ENCODE measurements at places on chromosomes 7 and 10. TPM values are rescaled to one million over a fixed set of nuclear protein-coding genes. Genes with fewer than 3 reads are reported as not detected.

- no peak overlapping the region for H3K27ac ChIP-seq
- peaks cover 32% of the 10 kb centered on the region for H3K27me3 ChIP-seq
- DNase-seq: peak; percentile 1
- H3K36me3 ChIP-seq: no peaks in the 10 kb centered on the region
- H3K4me3 ChIP-seq: no peak overlapping the region
- peaks cover 11% of the 10 kb centered on the region for H3K4me1 ChIP-seq
These were observed 119.4 kb downstream of the VIPR2 start for GRCh38 chr7:159025161-159025779.

DNA sequence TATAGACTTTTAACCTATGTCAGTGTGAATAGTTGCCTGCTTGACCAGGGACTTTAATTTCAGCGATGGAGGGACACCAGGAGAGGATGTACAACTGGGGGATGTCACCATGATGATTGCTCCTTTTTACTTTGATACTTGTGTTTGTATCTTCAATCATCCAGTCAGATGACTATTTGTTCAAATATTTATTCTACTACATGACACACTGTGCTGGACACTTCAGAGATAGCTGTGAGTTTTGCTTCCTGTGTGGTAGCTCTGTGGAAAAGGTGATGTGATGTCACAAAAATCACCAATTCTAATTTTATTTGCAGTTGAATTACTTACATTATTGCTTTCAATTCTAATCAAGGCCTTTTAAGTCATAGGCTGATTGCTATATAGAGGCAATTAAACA, 62.7 kb upstream of the CREB5 start:
- no peaks in the 10 kb centered on the region for H3K4me1 ChIP-seq
- no peak overlapping the region for H3K4me3 ChIP-seq
- no peak for DNase-seq
- H3K27ac ChIP-seq: no peak overlapping the region
- H3K36me3 ChIP-seq: no peaks in the 10 kb centered on the region

DNA sequence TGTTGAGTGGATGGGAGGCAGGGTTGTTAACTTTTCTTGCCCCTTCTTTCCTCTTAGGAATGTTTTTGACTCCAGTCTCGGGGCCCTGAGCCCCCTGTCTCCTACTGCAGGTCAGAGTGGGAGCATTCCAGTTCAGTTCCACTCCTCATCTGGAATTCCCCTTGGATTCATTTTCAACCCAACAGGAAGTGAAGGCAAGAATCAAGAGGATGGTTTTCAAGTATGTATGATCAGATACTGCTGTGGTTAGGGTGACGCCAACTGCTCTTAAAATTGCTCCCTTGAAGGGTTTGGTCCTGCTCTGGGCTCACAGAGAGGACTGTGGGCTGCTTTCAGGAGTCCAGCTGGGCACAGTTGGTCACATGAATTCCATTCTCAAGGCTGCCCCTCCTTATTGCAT, 22.0 kb downstream of the VWA2 start:
- no peaks in the 10 kb centered on the region for H3K4me1 ChIP-seq
- no peaks in the 10 kb centered on the region for H3K27me3 ChIP-seq
- H3K4me3 ChIP-seq: no peak overlapping the region
- no peak for DNase-seq

PRR15 gene
- not detected for total RNA-seq

SSBP1 gene
- total RNA-seq: 207 TPM

DNA sequence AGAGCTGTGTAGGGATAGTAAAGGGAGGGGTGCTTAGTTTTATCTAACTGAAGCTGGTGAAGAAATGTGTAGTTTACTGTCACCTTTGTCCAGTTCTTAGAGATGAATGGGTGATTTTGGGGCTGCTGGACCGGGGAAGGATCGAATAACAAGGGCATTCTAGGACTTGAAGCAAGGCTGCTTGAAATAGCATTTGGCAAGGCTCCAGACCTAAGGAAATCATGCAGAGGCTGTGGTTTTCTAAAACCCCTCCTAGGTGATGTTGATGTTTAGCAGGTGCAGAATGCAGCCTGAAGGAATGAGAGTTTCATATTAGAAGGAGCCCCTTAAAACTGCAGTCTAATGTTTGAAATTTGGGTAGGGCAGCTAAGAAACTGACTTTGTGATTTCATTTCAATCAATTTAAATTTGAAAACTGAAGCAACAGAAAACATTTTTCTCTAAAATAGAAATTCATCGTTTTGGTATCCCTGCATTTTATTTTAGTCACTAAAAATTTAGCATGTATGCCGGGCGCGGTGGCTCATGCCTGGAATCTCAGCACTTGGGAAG, 68.5 kb downstream of the TET1 start:
- H3K4me1 ChIP-seq: peaks cover 24% of the 10 kb centered on the region
- no peaks in the 10 kb centered on the region for H3K27me3 ChIP-seq
- H3K27ac ChIP-seq: no peak overlapping the region
- no peaks in the 10 kb centered on the region for H3K36me3 ChIP-seq

MBL2 gene
- total RNA-seq: not detected

DNA sequence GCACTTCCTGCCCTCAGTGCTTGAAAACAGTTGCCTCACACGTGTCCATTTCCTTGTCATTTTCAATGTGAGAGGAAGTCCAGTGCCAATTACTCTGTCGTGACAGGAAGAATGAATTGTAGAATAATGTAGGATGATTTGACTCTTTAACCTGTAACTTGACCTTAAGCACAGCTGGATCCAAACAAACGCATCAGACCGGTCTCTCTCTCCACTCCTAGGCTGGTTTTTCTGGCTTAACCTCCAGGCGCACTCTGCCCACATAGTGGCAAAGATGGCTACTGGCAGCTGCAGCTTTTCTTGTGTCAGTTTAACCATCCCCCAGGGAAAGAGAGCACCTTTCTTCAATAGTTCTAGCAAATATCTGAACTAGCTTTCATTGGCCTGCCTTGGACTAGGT, 29.4 kb upstream of the PNLIPRP3 start:
- H3K36me3 ChIP-seq: no peaks in the 10 kb centered on the region
- H3K4me1 ChIP-seq: no peaks in the 10 kb centered on the region
- no peak for DNase-seq
- no peak overlapping the region for H3K27ac ChIP-seq

- H3K4me1 ChIP-seq: peaks cover 2% of the 10 kb centered on the region
- no peak for DNase-seq
- no peak overlapping the region for H3K4me3 ChIP-seq
- H3K27ac ChIP-seq: no peak overlapping the region
- H3K36me3 ChIP-seq: no peaks in the 10 kb centered on the region
These were observed 5.3 kb upstream of the ARHGAP19 start for GRCh38 chr10:97297556-97298222.

STEAP1 gene
- total RNA-seq: 0.41 TPM

OR2A42 gene
- total RNA-seq: not detected

NPSR1 gene
- not detected for total RNA-seq

- H3K4me3 ChIP-seq: no peak overlapping the region
- no peaks in the 10 kb centered on the region for H3K27me3 ChIP-seq
- no peaks in the 10 kb centered on the region for H3K36me3 ChIP-seq
- H3K4me1 ChIP-seq: no peaks in the 10 kb centered on the region
These were observed 42.2 kb downstream of the ZWINT start for GRCh38 chr10:56318816-56319215.

DNA sequence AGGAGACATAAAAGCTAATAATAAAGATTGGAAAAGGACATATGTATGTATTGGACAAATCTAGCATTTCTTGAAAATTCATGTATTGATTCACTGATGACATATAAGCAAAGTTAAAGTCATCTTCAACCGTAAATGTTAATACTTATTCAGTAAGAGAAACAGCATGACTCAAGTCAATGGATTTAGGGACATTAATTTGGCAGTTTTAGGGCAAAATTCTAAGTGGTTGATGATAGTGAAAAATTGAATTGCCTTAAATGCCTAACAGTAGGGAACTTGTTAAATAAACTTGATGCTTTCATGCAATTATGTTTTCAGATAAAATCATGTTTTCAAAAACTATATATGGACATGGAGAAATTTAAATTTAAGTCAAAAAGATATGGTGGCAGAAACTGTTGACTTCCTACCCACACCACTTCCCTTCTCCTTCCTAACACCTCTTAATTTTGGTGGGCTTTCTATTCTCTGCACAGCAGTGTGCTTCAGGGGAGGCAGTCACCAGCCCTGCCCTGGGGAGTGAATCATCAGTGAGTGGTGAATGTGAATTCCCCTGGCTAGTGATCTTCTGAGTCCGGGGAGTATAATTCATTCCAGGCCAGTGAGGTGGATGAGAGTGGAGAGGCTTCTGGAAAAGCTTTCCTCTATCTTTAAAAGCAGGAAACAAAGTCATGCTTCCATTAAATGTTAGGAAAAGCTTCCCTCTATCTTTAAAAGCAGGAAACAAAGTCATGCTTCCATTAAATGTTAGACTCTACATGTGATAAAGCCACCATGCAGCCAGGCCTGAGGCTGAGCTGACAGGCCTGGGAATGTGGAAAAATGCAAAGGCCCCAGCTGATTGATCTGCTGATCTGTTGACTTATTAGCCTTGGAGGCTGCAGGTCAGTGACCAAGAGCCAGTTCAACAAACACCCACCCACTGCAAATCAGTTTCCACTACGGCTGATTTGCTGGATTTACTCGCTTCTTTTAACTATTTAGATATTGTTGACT, 25.2 kb upstream of the ITGB1 start:
- no peaks in the 10 kb centered on the region for H3K27me3 ChIP-seq
- H3K4me1 ChIP-seq: peaks cover 34% of the 10 kb centered on the region
- no peak overlapping the region for H3K4me3 ChIP-seq
- DNase-seq: peak; percentile 52
- no peaks in the 10 kb centered on the region for H3K36me3 ChIP-seq
- H3K27ac ChIP-seq: no peak overlapping the region

- no peaks in the 10 kb centered on the region for H3K36me3 ChIP-seq
- H3K4me3 ChIP-seq: no peak overlapping the region
- no peak overlapping the region for H3K27ac ChIP-seq
These were observed 366.2 kb downstream of the PCDH15 start for GRCh38 chr10:54434782-54435181.

DNA sequence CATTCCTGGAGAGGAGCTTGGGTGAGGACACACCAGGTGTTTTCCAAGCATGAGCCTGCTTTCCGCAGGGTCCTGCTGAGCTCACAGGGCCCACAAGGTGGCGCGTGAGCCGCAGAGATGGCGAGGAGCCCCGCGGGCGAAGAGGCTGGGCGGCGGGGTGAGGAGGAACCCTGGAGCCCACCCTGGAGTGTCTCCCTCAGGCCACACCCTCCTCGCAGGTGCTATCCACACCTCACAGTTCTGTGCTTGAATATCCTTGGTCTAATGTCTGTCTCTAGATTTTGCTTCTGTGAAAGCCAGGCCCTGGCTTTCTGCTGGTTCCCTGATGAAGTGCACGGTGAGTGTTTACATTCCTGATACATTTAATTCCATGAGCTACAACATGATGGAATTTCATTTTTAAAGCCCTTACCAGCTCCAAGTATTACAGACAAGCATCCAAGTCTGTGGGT, 433.6 kb downstream of the ACTR3B start:
- H3K27ac ChIP-seq: no peak overlapping the region
- H3K36me3 ChIP-seq: no peaks in the 10 kb centered on the region
- H3K4me1 ChIP-seq: no peaks in the 10 kb centered on the region
- no peaks in the 10 kb centered on the region for H3K27me3 ChIP-seq

GRCh38 chr10:100907773-100908363, 4.9 kb upstream of the SLF2 start:
- peaks cover 1% of the 10 kb centered on the region for H3K36me3 ChIP-seq
- peaks cover 4% of the 10 kb centered on the region for H3K27me3 ChIP-seq
- peaks cover 29% of the 10 kb centered on the region for H3K4me1 ChIP-seq
- no peak overlapping the region for H3K4me3 ChIP-seq

MPLKIP gene
- total RNA-seq: 34.7 TPM

GDF2 gene
- not detected for total RNA-seq

TAS2R60 gene
- not detected for total RNA-seq

MCM10 gene
- 70.6 TPM for total RNA-seq

DNA sequence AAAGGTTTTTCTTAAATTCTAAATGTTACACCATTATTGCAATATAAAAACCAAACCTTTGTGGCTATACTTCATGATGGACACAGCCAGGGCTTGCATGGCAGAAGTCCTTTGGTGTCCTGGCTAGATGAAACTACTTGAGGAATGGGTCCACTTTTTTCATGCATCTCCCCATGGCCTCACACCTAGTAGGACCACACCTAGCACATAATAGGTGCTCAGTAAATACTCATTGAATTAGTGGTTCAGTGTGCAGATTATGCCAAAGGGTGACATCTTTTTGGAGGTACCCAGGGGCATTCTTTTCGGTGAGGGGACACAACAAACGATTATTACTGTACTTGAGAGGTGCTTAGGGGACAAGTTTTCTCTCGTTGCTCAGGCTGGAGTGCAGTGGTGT, 20.7 kb upstream of the SRGN start:
- no peaks in the 10 kb centered on the region for H3K27me3 ChIP-seq
- H3K27ac ChIP-seq: no peak overlapping the region
- no peak overlapping the region for H3K4me3 ChIP-seq
- peaks cover 3% of the 10 kb centered on the region for H3K36me3 ChIP-seq
- peaks cover 30% of the 10 kb centered on the region for H3K4me1 ChIP-seq
- no peak for DNase-seq

DDC gene
- not detected for total RNA-seq
